AG04449 (cell line): ENCODE measurements at places on chromosomes 12 and 14.

GRCh38 chr14:35332517-35333263 is 40.5 kb downstream of the PSMA6 start:
- DNase-seq = no peak

DNA sequence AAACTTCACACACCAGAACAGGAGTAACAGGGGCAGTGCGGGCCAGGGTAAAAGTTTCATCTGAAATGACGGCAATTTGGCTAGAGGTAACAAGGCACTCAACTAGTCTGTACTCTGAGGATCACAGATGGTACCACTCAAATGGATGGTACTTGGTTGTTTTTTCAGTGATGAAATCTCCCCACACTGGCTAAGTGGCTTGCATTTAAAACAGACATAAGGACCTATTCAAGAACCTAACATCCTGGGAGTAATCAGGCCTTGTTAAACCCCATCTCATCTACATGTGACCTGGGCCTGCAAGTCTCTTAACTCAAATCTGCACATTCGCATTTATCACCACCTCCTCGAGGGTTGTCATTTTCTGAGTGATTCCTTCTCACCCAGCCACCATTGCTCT is 90.8 kb downstream of the PRKAB1 start:
- no peak for DNase-seq

GRCh38 chr14:92253381-92253894 is 69.5 kb upstream of the SLC24A4 start:
- no peak for DNase-seq

DNA sequence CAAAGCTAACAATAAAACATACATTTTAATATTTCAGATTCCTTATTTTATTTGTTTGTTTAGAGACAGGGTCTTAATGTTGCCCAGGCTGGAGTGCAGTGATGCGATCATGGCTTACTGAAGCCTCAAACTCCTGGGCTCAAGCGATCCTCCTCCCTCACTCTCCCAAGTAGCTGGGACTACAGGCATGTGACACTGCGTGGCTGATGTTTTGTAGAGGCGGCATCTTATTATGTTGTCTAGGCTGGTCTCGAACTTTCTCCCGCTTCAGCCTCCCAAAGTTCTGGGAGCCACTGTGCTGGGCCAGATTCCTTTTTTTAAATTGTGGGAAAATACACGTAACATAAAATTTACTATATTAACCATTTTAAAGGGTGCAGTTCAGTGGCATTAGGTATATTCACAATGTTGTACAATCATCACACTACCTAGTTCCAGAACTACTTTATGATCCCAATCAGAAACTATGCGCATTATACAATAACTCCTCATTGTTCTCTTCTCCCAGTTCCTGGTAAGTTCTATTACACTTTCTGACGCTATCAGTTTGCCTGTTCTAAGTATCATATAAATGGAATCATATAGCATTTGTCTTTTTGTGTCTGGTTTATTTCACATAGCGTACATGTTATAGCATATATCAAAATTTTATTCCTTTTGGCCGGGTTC is 40.3 kb downstream of the ADIPOR2 start:
- no peak for DNase-seq

DNA sequence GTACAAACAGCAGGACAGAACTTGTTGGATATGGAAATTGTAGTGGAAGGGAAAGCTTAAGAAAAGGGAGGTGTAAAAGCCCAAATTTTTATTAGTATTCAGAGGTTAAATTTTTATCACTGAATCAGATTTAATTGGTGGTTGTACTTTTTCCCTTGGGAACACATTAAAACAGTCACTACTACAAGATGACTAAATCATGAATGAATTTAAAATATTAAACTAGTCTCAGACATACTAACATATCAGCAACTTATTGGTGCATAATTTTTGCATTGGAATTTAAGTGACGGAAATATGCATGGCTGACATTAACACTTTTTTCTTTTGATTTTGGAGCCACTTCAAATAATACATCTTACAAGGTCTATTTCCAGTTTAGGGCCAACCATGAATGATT is 27.6 kb downstream of the SAMD4A start:
- DNase-seq = no peak

- DNase-seq = no peak
These were observed 9.8 kb upstream of the RIMKLB start for GRCh38 chr12:8687846-8688601.

DNA sequence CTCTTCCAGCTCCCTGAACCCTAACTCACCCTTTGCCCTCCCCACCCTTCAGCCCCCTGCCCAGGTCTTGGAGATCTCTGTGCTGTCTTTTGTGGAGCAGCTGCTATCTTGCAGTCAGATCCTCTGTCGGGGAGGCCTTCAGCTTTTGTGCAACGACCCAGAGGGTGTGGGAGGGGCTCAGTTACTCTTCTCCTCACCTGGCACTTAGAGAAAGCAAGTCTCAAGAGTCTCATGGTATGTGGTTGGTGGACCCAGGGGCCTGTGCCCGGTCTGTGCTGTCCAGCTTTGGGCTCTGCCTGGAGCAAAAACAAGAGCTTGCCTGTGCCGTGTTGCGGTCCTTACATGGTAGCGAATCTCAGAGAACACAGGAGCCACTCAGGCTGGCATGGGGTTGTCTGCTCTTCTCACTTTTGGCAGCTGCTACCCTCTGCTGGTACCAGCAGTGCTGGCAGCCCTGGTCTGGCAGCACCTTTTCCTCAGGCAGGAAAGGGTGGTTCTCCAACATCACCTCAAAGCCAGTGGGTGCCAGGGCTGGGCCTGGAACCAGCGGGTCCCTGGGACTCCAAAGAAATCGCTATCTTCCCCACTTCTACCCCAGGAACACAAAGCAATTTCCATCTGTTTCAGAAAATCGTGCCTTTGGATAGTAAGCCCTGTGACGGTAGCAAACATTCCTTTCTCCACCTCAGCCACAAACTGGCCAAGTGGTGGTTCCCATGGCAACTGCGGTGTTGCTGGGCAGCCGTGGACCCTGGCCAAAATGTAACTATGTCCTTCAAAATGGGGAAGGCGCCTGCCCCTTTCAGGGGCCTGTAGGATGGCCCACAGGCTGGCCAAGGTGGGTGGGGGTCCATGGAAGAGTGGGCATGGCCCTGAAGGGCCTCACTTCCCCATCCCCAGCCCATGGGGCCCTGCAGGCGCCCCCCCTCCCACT is 90.0 kb downstream of the RIN3 start:
- DNase-seq = no peak

DNA sequence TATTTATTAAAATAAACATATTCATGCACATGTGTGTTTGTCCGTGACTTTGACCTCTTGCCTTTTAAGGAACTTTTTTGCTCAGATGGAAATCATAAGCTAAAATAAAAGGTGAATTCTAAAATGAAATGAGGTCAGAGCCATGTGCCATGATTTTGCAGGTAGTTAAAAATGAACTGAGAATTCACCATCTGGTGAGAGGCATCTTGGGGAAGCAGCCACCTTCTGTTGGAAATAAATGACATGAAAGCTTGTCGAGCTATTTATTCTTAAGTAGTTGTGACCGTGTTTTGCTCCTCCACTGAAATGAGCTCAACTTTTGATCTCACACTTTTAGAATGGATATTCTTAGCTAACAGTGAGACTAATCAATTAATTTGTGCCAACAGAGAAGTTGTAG is 56.8 kb upstream of the CNOT2 start:
- no peak for DNase-seq

- DNase-seq = no peak
These were observed 95.6 kb downstream of the GAS2L3 start for GRCh38 chr12:100668945-100669536.

DNA sequence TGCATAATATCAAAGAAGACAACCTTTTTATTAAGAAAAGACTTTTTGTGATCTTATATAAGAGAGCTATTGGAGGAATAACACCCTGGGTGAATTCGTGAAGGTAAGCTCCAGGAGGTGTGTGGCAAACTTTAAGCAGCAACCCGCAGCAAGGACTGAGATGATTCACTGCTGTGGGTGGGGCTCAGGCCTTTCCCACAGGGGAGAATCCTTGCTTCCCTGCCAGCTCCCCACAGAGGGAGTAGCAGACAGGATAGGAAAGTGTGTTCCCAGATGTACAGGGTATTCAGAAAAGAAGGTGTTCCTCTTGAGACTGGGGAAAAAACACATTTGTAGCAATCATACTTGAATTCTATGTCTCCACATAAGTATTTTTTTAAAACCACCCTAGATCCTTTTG is 9.2 kb downstream of the NDUFA12 start:
- DNase-seq = no peak

DNA sequence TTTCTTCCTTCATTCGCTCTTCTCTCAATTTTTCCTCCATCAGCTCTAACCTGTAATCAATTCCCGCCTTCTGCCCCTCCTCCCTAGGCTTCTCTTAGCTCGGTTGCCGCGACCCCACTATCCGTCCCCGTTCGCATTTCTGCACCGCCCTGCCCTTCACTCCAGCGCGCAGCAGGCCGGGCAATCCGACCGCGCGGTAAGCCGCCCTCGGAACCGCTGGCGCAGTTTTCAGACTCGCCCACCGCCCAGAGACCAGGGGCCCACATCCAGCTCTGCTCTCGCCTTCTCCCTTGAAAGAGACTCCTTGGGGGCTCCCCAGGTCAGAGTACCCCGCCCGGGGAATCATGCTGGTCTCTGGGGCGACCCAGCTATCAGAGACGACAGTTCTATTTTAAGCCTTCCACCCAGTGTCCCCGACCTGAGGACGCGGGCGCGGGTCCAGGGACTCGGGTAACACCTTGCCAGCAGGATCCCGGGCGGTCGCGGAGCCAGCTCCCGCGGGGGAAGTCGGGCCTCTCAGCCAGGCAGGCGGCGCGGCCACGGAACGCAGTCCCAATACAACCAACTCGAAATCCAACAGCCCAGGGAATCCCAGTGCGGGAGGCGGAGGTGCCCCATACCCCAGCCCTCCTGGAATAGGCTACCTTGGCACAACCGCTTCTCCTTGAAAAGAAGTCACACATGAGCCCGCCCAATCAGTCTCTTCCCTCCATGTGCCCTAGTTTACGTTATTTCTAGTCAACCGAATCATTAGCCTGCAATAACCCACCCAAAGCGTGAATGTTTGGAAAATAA is 5.7 kb upstream of the SLC38A4 start:
- no peak for DNase-seq
